ENCODE measurements at places on chromosomes 6 and 20. TPM values are rescaled to one million over a fixed set of nuclear protein-coding genes. Genes with fewer than 3 reads are reported as not detected.

DNA sequence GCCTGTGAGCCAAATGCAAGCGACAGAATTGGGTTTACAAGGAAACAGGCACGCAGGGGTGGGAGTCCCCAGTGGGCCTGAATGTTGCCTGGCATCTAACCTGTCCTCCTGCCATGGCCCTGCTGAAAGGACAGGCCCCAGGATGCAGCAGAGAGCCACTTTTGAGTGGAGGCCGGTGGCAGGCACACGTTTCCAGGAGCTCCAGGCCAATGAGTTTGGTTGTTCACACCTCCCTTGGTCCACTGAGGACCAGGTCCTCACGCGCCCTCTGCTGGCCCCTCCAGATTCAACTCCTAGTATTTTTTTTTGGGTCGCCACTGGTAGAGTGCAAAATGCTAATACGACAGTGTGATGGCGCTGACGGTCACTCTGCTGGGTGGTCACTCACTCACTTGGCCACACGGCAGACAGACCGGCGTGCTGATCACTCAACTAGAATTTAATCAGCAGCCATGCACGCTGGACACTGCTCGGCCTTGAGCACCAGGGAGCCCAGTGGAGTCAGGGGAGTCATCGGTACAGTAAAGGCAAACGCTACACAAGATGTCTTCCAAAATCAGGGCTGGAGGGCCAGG, 81.7 kb upstream of the NFATC2 start:
- peak; percentile 48 for DNase-seq

GRCh38 chr20:5989539-5989938, 39.1 kb downstream of the MCM8 start:
- DNase-seq: no peak

Gene CLPSL2
- not detected for total RNA-seq

Gene TRIM38
- total RNA-seq: 6.7 TPM
